ENCODE measurements at places on chromosomes 1 and 21. TPM values are rescaled to one million over a fixed set of nuclear protein-coding genes. Genes with fewer than 3 reads are reported as not detected.

The DYNLT5 gene
- total RNA-seq, result 0.49 TPM

The LCE1F gene
- not detected for total RNA-seq

The RBBP5 gene
- total RNA-seq, result 11.2 TPM

The NLRP3 gene
- 0.81 TPM for total RNA-seq

All from mesangial cell (primary cell).